Esophagus squamous epithelium (tissue), 5 donors: ENCODE measurements at places on chromosomes 4 and X.

DNA sequence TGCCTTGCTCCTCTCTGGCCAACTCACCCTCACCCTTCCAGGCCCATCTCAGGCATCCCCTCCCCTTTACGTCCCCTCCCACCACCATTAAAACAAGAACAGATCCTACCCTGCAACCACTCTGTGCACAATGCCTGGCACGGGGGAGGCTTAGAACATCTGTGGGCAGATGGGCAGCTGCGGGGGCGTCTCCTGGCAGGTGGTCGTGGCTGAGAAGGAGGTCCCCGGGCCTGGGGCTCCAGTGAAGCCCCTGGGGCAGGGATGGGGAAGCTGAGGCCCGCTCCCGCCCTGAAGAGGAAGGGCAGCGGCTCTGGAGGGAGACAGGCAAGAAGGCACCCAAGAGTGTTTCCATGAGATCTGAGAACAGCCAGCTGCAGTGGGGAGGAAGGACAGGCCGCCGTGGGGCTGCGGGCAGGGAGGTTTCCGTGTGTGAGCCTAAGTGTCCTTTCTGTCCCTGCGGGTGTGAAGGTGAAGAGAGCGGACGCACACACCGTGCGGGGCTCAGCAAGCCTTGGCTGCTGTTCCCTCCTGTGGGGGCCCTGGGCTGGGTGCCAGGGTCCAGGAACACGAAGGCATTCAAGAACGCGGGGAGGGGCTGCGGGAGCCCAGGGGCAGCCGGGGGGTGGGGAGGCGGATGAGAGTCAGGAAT, 7.8 kb upstream of the TBC1D14 start:
- no peak for DNase-seq

- no peak for DNase-seq
Measured at GRCh38 chr4:87651941-87652340, 1.9 kb downstream of the DMP1 start.

- no peak for DNase-seq
Measured at GRCh38 chr4:8761167-8761823, 110.3 kb downstream of the HMX1 start.

DNA sequence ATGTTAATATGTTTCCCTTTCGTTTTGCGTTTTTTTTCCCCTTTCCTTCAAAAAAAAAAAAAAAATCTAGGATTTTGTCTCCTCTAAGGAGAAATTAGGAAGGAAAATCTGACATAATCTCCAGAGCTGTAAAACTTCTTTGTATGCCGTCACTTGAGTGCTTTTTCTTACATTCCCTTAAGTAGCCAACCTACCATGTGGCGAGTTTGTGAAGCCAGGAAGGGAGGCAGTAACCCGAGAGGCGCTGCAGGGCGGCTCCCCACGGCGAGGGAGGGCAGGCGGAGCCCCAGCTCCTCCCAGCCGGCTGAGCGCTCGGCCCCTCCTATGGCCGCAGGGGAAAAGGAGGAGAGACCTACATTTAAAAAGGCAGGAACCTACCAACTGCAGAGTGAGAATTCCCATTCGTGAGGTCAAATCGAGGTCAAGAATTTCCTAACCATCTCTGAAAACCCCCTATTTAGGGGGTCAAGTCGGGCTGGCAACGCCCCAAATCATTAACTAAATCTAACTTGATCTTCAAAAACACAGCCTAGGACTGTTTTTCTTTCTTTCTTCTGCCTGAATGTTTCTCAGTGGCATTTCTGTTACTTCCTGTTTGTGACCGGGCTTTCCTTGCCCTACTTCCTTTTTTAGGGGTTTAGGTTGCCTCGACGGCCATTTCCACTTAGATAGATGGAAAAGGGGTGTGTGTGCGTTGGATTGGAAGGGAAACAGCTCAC, 345.1 kb upstream of the KLF3 start:
- peak; percentile 40 for DNase-seq

GRCh38 chr4:146256328-146256727, 42.0 kb downstream of the REELD1 start:
- no peak for DNase-seq

GRCh38 chr4:124743711-124744110, 31.2 kb upstream of the ANKRD50 start:
- no peak for DNase-seq
